ENCODE measurements at places on chromosomes 12 and 14.

GRCh38 chr12:93003531-93004239 is 74.6 kb upstream of the EEA1 start:
- DNase-seq = no peak

DNA sequence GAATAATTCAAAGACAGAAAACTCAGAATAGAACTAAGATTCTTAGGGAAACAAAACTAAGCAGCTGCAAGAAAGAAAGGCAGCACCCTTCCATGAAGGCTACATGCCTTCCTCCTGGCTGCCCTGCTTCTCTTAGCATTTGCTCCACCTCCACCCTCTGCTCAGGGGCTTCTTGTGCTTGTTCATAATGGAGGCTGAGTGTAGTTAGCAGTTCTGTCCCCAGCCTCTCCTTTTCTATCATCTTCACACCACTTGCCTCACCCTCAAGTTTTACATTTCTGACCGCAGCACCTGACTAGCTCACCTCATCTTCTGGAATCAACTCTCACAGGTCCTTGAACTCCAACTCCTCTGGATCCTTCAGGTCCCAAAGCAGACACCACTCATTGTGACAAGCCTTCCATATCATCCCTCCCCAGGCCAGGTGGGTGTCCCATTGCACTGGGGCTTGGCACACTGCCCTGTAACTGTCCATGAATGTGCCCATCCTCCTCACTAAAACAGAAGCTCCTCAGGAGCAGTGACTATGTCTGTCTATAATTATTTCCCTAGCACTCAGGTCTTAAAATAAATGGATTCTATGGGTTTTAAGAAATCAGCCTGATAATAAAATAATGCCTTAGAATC is 139.1 kb downstream of the TMTC1 start:
- no peak for DNase-seq

DNA sequence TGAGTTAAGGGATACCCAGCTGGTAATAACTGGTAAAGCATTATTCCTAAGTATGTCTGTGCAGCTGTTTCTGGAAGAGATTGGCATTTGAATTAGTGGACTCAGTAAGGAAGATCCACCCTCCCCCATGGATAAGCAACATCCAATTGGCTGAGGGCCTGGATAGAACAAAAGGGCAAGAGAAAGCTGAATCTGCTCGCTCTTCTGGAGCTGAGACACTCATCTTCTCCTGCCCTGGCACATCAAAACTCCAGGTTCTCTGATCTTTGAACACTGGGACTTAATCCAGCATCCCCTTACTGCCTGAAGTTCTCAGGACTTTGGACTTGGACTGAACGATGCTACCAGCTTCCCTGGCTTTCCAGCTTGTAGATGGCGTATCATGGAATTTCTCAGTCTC is 63.1 kb upstream of the CNOT2 start:
- no peak for DNase-seq

DNA sequence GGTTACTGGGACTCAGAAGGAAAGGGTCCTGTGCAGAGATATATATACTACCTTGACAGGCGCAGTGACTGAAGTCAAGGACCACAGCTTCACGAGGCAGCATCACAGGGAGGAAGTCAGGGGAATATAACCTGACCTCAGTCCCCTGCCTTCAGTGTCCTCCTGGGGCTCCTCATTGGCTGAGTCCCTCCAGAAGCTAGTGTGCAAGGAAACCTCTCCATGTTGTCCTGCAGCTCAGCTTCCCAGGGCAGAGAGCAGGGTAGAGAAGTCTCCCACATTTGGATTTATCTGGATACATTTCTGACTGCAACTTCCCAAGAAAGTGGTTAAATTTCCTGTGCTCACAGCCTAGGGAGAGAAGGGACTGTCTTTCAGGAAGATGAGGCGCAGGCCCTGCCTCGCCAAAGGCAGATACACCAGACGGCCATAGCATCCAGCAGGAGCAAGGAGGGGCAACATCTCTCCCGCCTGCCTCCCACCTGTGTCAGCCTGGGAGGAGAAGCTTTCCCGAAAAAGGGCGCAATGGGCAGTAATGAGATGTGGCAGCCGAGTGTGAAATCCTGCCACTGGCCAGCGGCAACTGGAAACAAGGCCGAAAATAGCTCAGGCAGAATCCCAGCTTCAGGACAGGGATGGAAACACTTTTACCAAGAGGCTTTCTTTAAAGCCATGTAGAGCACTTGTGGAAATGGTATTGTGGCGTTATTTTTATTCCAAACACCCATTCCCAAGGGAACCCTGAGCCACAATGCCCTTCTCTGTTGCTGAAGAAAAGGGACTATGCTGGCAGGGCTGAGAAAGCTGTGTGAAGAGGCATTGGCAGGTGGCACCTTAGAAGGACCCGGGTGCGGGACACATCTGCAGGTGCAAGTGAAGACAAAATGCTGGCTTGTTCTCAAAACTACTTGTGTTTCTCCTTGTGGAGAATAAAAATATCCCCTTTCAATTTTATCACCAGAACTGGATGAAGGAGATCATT is 54.9 kb upstream of the HIF1A start:
- no peak for DNase-seq

- no peak for DNase-seq
These were observed 77.6 kb downstream of the PITPNM2 start for GRCh38 chr12:123073292-123073691.

GRCh38 chr14:41830714-41831406 is 224.2 kb downstream of the LRFN5 start:
- no peak for DNase-seq

- no peak for DNase-seq
These were observed 23.5 kb upstream of the ARID4A start for GRCh38 chr14:58274881-58275280.
